Fibroblast of pulmonary artery (primary cell): ENCODE measurements at places on chromosomes 5 and 9.

DNA sequence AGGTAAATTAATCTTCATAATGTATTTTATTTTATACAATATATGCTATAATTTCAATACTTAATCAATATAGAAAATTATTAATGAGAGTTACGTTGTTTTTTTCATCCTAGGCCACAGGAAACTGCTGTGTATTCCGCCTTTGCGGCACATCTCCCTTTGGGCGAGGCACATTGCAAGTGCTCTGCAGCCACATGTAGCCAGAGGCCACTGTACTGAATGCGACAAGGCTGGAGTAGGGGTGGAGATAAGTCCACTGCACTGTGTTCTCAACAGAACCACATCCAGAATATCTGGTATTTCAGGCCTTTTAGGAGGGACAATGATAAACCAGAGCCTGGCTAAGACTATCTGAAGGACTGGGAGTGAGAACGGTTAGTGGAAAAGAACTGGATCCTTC is 134.7 kb downstream of the CRB2 start:
- no peak for DNase-seq

DNA sequence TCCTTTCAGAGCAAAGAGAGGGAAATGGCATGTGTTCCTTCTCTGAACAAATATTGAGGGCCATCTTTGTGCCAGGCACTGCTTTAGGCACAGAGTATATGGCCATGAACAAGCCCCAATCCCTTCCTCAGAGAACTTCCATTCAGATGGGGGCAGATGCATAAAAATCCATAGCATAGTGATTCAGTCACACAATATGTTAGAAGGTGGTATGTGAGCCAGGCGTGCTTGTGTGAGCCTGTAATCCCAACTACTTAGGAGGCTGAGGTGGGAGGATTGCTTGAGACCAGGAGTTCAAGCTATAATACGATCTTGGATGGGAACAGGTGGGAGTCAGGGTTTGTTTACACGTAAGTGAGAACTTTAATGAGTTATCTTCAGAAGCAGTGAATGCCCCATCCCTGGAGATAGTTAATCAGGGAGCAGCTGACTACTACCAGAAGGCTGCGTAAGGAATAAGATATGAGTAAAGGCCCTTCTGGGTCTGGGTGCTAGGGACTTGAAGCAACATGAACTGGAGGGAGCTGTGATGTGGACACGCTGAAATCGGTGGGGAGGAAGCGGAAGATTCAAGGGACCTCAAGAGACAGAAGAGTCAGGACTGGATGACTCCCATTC is 27.1 kb downstream of the NANS start:
- DNase-seq: no peak

DNA sequence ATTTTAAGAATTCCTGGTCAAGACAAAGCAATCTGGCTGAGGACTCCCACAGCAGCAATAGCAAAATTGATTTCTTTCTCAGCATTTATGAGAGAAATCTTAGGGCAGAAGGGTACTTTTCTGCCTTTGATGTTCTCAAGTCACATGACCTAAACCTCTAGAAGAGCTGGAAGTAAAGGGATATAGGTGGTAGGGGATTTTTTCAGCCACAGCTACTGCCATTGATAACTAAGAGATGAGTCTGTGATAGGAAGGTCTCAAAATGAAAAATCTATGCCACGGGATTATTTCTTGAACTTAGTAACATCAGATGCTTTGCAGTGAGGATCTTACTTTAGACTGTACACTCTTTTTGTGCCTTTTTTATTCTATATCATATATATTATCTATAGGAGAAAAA is 35.6 kb downstream of the IL6ST start:
- DNase-seq: no peak

- DNase-seq: peak; percentile 41
Measured at GRCh38 chr9:130331573-130331972, 66.0 kb downstream of the HMCN2 start.

GRCh38 chr9:37968228-37968701 is 64.3 kb upstream of the SLC25A51 start:
- DNase-seq: peak; percentile 69

GRCh38 chr9:18793122-18793521 is 239.9 kb downstream of the SAXO1 start:
- no peak for DNase-seq

DNA sequence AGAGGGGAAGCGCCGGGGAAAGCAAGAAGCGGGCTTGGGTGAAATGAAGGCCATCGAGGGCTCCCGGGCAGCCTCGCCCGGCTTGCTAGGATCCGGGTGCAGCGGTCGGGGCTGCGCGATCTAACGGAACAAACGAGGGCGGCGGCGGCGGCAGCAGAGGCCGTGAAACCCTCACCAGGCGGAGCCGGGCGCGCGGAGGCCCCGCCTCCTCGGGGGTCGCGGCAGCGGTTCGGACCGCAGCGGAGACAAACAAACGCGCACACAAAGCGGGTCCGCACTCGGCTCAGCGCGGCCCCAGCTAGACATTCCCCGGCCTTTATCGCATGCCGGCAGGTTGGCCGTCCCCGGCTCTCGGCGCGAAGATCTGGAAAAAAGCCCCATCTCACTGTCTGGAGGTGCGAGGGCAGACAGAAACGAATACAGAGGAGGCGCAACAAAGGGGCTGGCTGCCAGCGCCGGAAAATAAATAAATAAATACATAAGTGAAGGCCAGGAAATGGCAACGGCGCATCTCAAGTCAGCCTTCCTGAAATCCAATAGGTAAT is 10.5 kb upstream of the TRIM36 start:
- peak; percentile 10 for DNase-seq

DNA sequence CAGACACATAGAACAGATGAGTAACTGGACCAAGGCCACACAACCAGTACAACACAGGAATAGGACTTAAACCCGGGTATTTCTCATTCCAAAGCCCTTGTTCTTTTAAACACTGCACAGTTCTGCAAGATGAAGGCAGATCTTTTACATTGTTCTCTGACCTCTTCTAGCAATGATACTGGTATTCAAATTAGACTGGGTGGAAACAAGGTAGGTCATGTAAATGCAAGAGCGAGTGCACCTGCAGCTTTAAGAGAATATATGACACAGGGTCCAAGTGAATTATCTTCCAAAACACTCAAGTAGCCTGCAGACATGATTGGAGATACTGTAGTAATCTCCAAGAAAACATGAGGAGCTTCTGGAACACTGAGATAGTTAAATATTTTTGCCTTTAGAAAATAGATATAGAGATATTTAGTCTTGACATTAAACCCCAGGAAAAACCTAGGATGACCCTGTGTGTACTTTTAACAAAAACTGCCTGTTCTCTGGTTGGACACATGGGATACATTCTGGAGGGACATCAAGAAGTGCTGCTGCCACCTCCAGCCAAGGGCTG is 130.6 kb upstream of the EPB41L4A start:
- DNase-seq: no peak

DNA sequence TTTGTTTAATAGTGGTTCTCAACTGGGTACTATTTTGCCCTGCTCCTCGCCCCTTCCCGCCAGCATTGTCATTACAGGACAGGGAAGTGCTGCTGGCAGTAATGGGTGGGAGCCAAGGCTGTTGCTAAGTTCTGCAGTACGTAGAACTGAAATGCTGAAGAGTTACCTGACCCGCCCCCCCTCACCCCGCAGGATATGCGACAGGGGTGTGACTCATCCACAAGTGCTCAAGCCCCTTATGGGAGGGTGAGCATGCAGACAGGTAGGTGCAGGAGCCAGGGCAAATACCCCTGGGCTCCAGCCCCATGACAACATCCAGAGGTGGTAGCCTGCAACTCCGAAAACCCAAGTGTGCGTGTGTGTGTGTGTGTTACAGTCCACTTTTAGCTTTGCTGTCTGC is 35.7 kb downstream of the LRRC70 start:
- DNase-seq: no peak

DNA sequence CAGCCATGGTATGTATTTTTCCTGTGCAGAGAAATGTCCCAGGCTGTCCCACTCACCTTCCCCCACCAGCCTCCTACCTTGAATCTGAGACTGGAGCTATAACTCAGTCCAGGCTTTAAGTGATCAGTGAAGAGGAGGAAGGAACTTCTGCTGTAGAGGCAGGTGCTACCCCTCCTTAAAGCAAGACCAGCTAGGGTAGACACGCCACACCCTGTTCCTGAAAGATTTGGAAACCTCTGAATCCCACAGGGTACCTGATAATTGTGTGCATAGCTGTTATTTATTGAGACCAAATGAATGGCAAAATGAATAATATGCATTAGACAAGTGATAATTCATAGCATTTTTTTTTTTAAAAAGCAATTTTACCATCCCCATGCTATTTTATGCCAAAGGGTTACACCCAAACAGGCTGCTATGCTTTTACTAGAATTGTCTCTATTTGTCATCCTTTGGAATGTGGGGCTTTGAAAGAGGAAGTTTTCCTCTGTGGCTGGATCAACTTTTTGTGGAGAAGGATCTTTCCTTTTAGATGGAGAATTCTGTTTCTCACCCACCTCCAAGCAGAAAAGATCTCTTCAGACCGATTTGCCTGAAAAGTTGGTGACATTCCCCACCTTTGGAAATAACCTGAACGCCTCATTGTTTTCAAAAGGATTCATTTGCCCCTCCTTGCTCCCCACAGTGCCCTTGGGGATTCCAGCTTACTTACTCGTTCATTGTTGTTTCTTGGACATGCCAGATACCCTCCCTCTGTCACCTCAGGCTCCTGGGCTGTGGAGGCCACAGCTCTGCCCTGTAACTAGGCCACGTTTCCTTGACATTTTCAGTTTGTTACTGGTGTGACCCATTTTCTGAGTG is 248.7 kb downstream of the NR3C1 start:
- DNase-seq: no peak
